Natural killer cell (primary cell): ENCODE measurements at places on chromosomes 3 and 15. TPM values are rescaled to one million over a fixed set of nuclear protein-coding genes. Genes with fewer than 3 reads are reported as not detected.
A peak's percentile ranks its signal among the peaks of the same experiment; 100 is the strongest.

The GCNT3 gene
- total RNA-seq: not detected

- no peaks in the 10 kb centered on the region for H3K27me3 ChIP-seq
- no peaks in the 10 kb centered on the region for H3K4me1 ChIP-seq
- no peaks in the 10 kb centered on the region for H3K36me3 ChIP-seq
- H3K4me3 ChIP-seq: no peak overlapping the region
- no peak for DNase-seq
- H3K27ac ChIP-seq: no peak overlapping the region
Observed at GRCh38 chr3:54897028-54897711, 30.7 kb downstream of the LRTM1 start.

- H3K36me3 ChIP-seq: no peaks in the 10 kb centered on the region
- H3K4me1 ChIP-seq: peaks cover 21% of the 10 kb centered on the region
- peaks cover 22% of the 10 kb centered on the region for H3K27me3 ChIP-seq
- H3K27ac ChIP-seq: no peak overlapping the region
- no peak for DNase-seq
Observed at GRCh38 chr3:186821429-186822387, 15.4 kb upstream of the RFC4 start.

GRCh38 chr3:37675833-37676596, 185.7 kb upstream of the CTDSPL start:
- no peaks in the 10 kb centered on the region for H3K27me3 ChIP-seq
- no peak overlapping the region for H3K27ac ChIP-seq
- no peaks in the 10 kb centered on the region for H3K4me1 ChIP-seq
- no peak for DNase-seq
- H3K4me3 ChIP-seq: no peak overlapping the region

DNA sequence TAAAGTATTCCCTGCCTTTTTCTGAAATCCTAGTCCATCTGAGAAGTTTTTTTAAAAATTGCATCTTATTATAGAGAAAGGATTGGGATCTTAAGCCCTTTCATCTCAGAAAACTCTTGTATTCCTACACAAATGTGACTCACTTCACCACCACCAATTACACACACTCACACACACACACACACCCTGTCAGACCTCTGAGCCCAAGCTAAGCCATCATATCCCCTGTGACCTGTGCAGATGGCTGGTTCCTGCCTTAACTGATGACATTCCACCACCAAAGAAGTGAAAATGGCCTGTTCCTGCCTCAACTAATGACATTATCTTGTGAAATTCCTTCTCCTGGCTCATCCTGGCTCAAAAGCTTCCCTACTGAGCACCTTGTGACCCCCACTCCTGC, 1181.9 kb downstream of the ROBO2 start:
- no peaks in the 10 kb centered on the region for H3K36me3 ChIP-seq
- H3K4me3 ChIP-seq: no peak overlapping the region
- H3K27ac ChIP-seq: no peak overlapping the region

- H3K27ac ChIP-seq: no peak overlapping the region
- H3K36me3 ChIP-seq: no peaks in the 10 kb centered on the region
- DNase-seq: no peak
- H3K4me3 ChIP-seq: no peak overlapping the region
- H3K4me1 ChIP-seq: peaks cover 26% of the 10 kb centered on the region
Observed at GRCh38 chr3:141128126-141128777, 77.1 kb downstream of the SPSB4 start.

DNA sequence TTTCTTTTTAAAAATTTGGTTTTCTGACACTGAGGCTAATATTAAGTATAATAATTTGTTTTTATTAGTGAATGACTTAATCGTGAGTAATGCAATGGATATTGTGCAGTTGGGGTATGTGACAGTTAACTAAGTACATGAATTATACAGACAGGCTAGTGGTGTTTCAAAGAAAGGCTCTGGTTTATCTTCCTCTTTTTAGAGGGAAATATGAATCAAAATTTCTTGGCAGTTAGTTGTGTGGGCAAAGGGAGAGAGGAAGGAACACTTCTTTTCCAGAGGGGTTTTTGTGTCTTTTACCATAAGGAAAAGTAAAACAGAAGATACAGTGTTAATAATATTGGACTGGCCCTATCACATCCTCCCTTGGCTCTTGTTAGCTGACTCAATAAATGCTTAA, 2.7 kb downstream of the ZNF654 start:
- DNase-seq: no peak
- no peak overlapping the region for H3K4me3 ChIP-seq
- no peaks in the 10 kb centered on the region for H3K27me3 ChIP-seq
- H3K4me1 ChIP-seq: peaks cover 8% of the 10 kb centered on the region
- peaks cover 4% of the 10 kb centered on the region for H3K36me3 ChIP-seq

DNA sequence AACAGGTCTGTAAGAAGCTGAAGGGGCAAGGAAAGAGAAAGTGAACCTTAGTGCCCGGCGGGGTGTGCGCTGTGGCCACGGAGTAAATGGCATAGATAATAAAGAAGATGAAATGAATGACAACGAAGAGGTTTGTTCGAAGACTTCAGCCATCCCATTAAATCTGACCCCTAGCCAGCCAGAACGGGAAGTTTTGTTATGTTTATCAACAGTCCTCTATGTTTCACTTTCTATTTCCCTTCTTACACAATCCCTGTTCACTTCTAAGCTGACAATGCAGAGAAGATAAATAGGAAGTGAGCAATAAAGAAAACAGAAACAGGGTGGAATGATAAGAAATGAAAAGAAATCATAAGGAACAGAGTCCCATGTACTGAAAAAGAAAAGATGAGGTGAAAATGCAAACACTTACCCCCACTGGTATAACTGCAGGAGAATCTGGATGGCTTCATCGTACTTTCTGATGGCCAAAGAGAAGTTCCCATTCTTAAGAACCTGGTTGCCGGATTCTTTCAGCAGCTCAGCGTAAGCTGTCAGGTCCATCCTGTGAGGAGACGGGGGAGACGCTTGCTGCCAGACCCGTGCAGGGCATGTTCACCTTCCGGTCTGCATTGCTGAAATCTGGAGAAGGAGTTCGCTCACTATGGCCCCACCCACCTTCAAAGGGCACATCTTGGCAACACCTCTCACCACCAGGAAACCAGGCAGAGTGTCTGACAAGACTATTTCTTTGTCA, 36.8 kb downstream of the TRANK1 start:
- no peaks in the 10 kb centered on the region for H3K27me3 ChIP-seq
- H3K27ac ChIP-seq: peak overlapping the region; percentile 75
- H3K4me3 ChIP-seq: peak overlapping the region; percentile 65
- peak; percentile 85 for DNase-seq

The DUOXA1 gene
- not detected for total RNA-seq

DNA sequence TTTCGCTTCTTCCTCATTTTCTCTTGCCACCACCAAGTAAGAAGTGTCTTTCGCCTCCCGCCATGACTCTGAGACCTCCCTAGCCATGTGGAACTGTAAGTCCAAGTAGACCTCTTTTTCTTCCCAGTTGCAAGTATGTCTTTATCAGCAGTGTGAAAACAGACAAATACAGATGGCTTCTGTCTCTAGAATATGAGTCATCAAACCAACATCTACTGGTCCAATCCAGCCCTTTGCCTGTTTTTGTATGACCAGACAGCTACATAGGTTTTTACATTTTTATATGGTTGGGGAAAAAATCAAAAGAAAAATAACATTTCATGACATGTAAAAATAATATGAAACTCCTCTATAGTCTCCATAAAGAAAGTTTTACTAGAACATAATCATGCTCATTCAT, 118.7 kb upstream of the PTPRG start:
- H3K4me1 ChIP-seq: no peaks in the 10 kb centered on the region
- no peak overlapping the region for H3K4me3 ChIP-seq
- no peaks in the 10 kb centered on the region for H3K27me3 ChIP-seq
- H3K36me3 ChIP-seq: no peaks in the 10 kb centered on the region
- H3K27ac ChIP-seq: no peak overlapping the region
- no peak for DNase-seq

The SPATA12 gene
- not detected for total RNA-seq

- H3K27ac ChIP-seq: no peak overlapping the region
- DNase-seq: no peak
- H3K36me3 ChIP-seq: no peaks in the 10 kb centered on the region
- H3K4me1 ChIP-seq: no peaks in the 10 kb centered on the region
Observed at GRCh38 chr3:176692966-176693785, 504.1 kb downstream of the TBL1XR1 start.

The OR5H15 gene
- not detected for total RNA-seq

DNA sequence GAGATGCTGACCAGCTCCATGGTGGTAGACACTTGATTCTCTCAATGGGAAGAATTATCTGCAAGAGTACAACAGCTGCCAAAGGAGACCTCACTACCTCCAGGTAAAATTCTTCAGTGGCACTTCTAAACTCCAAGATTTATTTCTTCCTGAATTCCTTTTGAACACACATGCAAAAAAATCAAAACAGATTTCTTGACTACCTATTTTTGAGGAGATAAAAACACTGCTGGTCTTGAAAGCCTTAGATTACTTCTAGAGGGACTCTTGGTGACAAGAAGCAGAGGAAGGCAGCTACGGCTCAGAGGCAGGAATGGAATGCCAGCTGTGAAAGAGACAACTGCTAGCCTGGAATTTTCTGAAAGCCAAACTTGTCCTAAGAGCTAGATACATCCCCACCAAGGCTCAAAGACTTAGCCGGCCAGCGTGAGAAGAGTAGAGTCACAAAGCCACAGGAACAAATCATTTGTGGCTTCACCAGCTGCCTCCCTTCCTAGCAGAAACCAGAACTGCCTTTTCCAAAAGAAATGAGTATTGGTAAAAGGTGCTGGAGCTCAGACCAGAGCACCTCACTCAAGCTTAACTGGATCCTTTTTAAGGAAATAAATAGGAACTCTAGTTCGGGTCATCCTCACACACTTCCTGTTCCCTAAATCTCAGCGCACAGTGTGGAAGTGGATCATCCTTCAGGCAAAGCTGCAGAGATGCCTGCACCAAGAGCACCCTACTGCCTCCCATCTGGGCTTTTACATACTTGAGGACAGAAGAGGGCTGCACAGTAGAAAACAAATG, 32.6 kb downstream of the CLK3 start:
- H3K27me3 ChIP-seq: no peaks in the 10 kb centered on the region
- H3K27ac ChIP-seq: no peak overlapping the region
- peaks cover 3% of the 10 kb centered on the region for H3K4me1 ChIP-seq
- peaks cover 13% of the 10 kb centered on the region for H3K36me3 ChIP-seq

GRCh38 chr3:62809369-62809768, 65.8 kb downstream of the CADPS start:
- no peaks in the 10 kb centered on the region for H3K36me3 ChIP-seq
- no peak overlapping the region for H3K27ac ChIP-seq
- no peak overlapping the region for H3K4me3 ChIP-seq
- no peaks in the 10 kb centered on the region for H3K27me3 ChIP-seq
- H3K4me1 ChIP-seq: no peaks in the 10 kb centered on the region

The GNAT1 gene
- total RNA-seq: not detected

DNA sequence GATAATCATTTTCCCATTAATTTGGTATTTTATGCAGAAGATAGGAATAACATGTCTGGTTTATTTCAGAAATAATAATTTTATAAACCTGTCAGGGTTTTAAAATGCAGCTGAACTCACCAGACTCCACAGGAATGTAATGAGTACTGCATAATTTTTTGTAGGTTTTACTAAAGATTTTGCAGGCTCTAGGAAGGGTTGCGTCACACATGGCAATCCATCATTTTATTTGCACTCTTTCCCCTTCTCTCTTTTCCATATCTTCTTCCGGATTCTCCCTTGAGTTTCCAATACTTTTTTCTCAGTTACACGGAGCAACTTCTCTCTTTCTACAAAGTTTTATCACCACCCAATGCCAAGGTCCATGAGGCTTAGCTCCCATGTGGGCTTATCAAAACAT, 234.7 kb downstream of the NFKBIZ start:
- DNase-seq: no peak
- H3K4me1 ChIP-seq: no peaks in the 10 kb centered on the region
- no peaks in the 10 kb centered on the region for H3K27me3 ChIP-seq
- H3K27ac ChIP-seq: no peak overlapping the region

- H3K27ac ChIP-seq: no peak overlapping the region
- H3K36me3 ChIP-seq: no peaks in the 10 kb centered on the region
- no peak for DNase-seq
- no peaks in the 10 kb centered on the region for H3K4me1 ChIP-seq
- no peak overlapping the region for H3K4me3 ChIP-seq
Observed at GRCh38 chr3:38722781-38723568, 73.5 kb upstream of the SCN5A start.

GRCh38 chr3:27712136-27713077, 9.7 kb downstream of the EOMES start:
- H3K36me3 ChIP-seq: peaks cover 11% of the 10 kb centered on the region
- H3K27ac ChIP-seq: peak overlapping the region; percentile 81
- DNase-seq: peak; percentile 90
- no peaks in the 10 kb centered on the region for H3K27me3 ChIP-seq
- peaks cover 34% of the 10 kb centered on the region for H3K4me1 ChIP-seq

The C3orf20 gene
- not detected for total RNA-seq

GRCh38 chr3:34207806-34208205, 409.4 kb downstream of the PDCD6IP start:
- no peak overlapping the region for H3K4me3 ChIP-seq
- H3K27ac ChIP-seq: no peak overlapping the region
- no peak for DNase-seq
- H3K27me3 ChIP-seq: peaks cover 2% of the 10 kb centered on the region

DNA sequence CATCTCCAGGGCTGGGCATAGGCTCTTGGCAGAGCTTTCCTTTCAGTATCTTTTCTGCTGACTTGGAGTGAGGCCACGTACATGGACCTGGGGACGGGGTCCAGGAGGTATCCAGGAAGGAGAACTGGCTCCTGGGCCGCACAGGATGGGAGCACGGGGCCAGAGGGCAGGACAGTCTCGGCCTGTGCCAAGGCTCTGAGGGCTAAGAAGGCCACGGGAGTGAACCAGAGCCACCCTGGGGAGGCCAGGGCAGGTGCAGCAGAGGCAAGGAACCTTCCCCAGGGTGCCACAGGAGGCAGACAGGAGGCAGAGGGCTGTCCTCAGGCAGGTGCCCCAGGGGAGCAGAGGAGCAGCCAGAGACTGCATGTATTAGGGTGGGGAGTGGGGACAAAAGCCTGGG, 50.3 kb downstream of the PLXNA1 start:
- no peak overlapping the region for H3K27ac ChIP-seq
- no peak for DNase-seq
- H3K36me3 ChIP-seq: no peaks in the 10 kb centered on the region
- H3K4me3 ChIP-seq: no peak overlapping the region
- no peaks in the 10 kb centered on the region for H3K4me1 ChIP-seq

DNA sequence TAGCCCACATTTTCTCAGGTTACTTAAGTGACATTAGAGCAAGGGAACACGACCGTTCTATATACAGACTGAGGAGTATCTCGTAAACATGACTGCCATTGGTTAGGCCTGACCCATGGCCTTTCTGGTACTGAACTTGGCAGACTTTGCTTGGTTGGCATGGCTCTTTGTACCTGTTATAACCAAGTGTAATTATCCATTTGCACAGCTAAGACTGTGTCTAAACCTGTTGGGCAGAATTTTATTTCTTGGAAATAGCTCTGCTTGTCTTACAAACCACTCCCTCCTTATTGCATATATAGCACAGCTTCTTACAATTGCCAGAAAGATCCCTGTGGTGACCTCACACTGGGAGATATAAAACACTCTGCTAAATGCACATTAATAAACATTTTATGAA, 106.9 kb downstream of the P2RY1 start:
- H3K4me1 ChIP-seq: no peaks in the 10 kb centered on the region
- no peak overlapping the region for H3K27ac ChIP-seq
- H3K27me3 ChIP-seq: no peaks in the 10 kb centered on the region
